Left renal cortex interstitium (tissue), 4 donors: ENCODE measurements at places on chromosomes 12 and 14. TPM values are rescaled to one million over a fixed set of nuclear protein-coding genes. Genes with fewer than 3 reads are reported as not detected.

OAS2 gene
- 10.4 TPM for polyA plus RNA-seq

KRT78 gene
- not detected for polyA plus RNA-seq

TMEM132D gene
- 2.3 TPM for polyA plus RNA-seq

TAS2R7 gene
- polyA plus RNA-seq: not detected

- peak; percentile 47 for DNase-seq
Measured at GRCh38 chr12:113422030-113422885, at the start of gene SDSL. Gene SDSL, plus strand, starts transcription at chr12:113422380. Its CDS starts 5,603 bp downstream, at chr12:113427983.

- DNase-seq: no peak
Measured at GRCh38 chr12:101925361-101925760, 48.0 kb downstream of the DRAM1 start.

- DNase-seq: no peak
Measured at GRCh38 chr12:94020335-94020734, 128.0 kb upstream of the PLXNC1 start.

DNA sequence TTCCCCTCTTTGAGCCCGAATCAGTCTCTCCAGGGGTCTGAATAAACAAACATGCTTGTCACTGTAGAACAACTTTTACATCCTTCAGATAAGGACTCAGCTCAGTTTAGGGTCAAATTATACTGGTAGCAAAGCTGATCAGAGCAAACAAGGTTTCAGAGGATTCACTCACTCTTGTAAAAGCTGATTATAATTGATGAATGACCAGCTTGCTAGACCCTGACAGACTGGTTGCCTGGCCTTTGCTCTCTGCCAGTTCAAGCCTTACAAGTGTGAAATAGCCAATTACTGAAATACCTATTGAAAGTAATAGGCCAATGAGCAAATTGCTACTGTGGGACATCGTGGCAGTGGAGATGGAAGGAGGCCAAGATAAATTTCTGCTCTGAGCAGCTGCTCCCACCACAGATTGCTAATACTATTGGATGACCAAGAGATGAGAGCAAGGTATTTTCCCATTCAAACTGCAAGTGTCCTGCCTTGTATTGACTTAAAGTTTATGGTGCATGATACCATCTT, 177.6 kb downstream of the PDZRN4 start:
- DNase-seq: no peak

DNA sequence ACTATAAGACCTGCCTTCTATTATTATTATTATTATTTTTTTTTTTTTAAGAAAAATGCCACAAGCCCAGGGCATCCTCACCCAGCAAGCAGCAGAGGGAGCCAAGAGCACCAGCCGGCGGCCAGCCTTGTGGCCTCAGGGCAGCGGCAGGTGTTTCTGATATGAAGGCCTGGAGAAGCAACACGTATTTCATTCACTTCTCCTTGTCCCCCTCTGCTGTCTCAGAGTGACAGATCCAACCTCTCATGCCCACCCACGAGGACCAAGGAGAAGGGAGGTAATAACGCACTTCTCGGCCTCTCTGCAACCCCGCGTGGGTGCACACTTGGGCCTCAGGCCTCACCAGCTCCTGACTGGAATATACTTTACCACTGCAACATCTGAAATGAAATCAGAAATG, 25.4 kb downstream of the CDC42BPB start:
- no peak for DNase-seq

DNA sequence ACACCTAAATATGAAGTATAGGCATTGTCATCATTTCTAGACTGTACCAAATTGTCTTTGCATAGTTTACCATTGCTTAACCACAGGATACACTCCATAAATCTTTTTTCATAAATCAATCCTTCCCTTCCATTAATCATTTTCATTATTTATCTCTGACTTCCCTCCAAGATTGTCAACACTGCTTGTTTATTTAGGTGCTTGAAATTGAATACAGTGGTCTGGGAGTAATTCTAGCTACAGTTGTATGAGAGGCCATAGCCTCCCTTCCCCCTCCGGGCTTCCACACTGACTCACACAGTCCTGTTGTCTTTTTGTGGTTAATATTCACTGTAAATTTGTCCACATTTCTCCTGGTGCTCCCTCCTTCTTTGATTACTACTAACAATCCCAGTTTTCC, 114.2 kb upstream of the ARID2 start:
- peak; percentile 18 for DNase-seq

- no peak for DNase-seq
Measured at GRCh38 chr14:65349100-65349499, 63.4 kb upstream of the FUT8 start.

DNA sequence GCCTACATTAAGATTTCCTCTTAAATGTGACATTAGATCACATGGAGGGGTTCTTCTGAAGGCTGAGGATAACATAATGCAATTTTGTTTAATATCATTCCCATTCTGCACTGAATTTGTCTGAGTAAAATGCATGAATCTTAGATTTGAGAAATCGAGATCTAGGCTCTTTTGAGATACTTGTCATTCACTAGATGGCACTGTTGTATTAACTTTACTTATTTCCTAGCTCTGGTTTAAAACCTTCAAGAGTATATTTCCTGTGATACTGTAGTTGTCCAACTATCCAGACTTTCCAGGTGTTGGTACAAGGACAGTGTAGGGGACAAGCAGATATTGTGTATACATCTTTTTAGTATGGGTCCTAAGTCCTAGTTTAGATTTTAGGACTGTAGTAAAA, 91.7 kb upstream of the SEL1L start:
- DNase-seq: no peak

DNA sequence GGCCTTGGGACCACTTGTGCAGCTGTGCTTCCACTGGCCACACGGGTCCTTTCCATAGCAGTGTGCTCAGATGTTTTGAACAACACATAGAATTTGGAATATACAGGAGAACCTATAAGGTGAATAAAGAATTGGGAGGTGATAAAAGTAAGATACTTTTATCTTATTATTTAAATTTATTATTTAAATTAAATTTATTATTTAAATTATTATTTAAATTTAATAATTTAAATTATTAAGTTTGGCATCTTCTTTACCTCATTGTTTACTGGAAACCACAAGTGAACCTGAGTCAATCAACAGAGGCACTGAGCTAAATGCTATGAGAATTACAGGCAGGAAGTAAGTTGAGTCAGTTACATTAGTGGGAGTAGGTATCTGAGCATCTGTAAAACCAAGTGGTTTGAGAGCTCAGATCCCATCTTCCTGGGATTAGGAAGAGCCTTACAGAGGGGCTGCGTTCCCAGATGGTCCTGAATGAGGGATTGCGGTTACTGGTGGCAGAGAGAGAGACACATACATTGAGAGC, 103.1 kb downstream of the ESR2 start:
- no peak for DNase-seq

DNA sequence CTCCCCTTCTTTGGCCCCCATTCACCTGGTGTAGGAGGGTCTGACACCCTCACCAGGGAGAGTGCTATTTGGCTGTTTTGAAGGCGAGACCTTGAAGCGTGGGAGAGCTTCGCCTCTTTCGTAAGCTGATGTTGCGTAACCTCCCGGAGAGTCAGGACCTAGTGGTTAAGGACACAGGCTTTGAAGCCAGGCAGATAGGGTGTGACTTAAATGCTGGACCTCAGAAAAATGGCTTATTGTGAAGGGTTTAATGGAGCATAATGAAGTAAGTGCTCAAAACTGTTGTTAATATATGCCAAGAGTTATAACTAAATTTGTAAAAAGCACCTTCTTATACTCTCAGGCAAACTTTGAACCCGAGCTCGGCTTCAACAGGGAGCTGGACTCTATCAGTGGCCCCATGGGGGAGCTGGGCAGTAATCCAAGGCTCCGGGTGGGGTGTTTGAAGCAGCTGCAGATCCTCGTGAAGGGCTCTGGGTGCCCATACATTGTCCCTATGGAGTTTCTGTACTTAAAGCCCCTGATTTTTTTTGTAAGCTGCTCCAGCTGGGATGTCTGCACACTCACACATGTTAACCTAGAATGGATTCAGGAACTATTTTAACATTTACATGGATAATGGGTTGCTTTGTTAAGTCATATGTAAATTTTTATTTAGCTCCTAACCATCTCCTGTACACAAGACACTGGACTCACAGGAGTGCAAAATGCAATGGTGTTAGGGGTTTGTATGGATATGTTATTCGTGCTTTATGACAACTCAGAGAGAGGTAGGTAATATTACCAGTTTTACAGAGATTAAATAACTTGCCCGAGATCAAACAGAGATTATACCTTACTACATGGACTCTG, 26.0 kb downstream of the PPFIBP1 start:
- DNase-seq: no peak

GRCh38 chr12:27709932-27710591, 570 bp upstream of the MRPS35 start:
- peak; percentile 37 for DNase-seq

DNA sequence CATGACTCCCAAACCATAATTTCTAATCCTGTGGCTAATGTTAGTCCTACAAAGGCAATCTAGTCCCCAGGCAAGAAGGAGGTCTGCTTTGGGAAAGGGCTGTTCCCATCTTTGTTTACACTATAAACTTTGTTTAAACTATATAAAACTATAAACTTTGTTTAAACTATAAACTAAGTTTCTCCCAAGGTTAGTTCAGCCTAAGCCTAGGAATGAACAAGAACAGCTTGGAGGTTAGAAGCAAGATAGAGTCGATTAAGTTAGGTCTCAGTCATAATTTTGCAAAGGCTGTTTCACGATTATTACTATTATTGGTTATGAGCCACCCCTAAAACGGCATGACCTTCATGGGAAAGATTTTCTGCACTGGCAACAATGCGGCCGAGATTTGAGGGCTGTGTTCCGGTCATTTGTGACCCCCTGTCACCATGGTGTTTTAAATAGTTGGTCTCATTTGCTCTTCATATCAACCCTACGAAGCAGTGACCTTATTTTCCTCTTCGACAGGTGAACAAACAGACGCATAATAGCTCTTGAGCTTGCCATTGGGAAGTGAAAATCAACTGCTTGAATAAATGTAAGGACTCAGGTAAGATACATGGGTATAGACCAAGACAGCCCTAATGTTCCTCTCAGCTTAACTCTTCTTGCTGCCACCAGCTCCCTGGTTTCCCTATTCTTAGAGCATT, 322.6 kb upstream of the TMEM132C start:
- no peak for DNase-seq

GRCh38 chr14:79564371-79564770, 646.9 kb downstream of the DIO2 start:
- DNase-seq: no peak

- DNase-seq: no peak
Measured at GRCh38 chr14:69572030-69572840, 2.4 kb downstream of the CCDC177 start.

DNA sequence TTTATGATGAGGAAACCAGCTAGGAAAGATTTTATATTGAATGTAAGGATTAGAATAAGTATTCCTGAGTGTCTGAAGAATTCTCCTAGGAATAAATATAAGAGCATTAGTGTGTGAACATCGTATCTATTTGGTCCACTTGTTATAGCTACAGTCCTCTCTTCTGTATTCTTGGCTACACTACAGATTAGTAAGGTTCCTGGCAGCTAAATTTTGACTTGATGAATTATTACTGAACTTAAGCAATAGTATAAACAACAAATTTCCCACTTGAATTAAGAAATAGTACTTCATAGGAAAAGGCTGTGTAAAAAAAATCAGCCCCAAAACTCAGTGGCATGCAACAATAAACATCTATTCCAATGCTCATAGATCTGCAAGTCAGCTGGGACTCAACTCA, 138.4 kb upstream of the G2E3 start:
- DNase-seq: no peak

DNA sequence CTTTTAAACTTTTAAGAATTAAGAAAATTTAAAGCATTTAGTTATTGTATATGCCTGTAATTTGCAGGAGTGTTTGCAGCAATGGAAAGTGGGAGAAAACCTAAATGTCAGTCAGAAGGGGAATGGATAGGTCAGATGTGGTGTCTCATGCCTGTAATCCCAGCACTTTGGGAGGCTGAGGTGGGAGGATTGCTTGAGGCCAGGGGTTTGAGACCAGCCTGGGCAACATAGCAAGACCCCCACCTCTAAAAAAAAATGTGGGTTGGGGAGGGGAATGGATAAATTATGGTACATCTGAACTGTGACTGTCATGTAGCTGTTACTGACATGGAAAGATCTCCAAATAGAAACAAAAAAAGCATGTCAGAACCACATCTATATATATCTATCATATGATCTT, 2.1 kb downstream of the MRPL42 start:
- no peak for DNase-seq
